ENCODE measurements at places on chromosomes 5 and 9.

DNA sequence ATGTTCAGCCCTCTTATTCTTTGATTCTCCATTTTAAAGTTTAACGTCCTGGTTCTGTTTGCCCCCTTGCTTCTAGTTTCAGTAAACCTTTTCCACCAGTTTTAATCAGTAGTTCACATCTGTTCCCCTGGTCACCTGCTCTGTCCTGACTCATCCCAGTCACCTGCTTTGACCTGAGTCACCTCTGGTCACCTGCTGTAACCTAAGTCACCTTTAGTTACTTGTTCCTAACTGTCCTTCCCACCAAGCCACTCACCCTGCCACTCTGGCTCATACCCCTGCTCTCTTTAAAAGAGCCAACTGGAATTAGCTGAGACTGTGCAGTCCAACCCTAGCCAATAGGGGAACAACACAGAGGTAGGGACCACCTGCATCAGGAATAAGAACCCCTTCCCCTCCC lies 43.0 kb downstream of the SEMA6A start:
- no peak for DNase-seq

DNA sequence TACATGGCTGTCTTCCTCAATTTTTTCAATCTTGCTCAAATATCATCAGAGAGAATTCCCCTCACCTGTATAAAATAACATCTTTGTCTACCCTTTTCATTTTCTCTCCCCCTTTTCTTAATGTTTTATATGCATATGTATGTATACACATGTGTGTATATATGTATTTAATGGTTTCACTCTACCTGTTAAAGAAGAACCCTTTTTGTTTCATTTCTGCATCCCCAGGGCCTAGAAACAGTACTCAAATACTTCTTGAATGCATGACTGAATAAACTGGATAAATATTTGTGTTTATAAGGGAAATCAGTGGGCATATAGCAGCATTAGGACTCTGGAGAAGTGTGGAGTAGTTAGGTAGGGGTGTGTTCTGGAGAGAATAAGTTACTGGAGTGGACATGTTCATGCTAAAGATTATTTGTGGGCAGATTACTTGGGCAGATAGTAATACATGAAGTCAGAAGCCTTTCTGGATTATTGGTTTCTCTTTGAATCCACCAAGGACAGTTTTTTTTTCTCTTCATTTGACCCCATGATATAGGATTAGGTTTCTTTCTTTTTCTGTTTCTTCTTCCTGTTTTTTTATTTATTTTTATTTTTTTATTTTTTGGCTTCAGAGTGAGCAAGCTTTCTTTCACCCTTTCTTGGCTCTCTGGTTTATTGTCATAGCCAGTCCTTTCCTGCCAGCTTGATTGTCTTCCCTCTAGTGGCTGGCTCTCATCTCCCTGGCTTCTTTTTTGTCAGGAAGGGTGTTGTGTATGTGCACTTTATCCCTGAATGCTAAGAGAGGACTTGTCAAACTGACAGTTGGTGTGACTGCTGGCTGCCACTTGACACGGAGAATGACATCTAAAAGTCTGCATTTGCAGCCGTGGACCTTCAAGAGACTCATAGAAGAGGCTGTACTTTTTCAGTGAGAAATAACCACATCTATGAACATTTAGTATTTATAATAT lies 89.3 kb downstream of the ZCCHC7 start:
- no peak for DNase-seq

DNA sequence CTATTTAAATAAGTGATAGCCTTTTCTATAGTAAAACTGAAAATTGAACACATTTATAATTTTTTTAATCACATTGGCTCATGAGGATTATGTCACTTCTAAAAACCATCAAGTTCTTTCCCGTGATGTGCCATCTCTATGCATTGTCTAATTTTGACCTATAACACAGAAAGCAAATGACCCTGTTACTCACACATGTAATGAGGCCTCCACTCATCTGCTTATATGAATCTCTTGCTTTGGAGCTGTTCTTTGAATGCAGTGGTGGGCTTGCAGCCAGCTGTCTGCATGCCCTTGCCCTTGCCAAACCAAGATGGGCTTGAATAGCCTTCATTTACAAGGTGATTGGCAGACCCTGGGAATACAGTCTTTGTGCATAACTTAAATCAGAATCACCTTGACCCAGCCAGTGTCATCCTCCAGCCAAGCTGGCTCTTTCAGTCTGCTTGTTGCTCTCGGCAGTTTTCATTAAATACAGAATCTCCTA lies 163.2 kb downstream of the TRIO start:
- no peak for DNase-seq

DNA sequence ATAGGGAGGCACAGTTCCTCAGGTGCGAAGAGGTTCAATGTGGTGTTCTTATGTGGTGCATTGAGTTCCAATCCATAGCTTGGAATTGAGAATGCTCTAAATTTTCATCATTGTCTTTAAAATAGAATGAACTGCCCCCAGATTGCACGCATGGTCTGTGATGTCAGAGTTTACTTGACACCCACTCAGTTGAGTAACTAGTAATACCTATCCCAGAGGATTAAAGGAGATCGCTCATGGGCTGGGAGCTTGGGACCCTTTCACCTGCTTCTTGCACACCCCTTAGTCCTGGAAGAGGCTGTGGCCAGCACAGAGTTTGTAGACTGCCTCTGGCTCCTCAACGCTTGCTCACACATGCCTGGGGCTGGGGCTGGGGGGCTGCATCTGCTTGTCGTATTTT lies 95.1 kb upstream of the OTULINL start:
- no peak for DNase-seq

DNA sequence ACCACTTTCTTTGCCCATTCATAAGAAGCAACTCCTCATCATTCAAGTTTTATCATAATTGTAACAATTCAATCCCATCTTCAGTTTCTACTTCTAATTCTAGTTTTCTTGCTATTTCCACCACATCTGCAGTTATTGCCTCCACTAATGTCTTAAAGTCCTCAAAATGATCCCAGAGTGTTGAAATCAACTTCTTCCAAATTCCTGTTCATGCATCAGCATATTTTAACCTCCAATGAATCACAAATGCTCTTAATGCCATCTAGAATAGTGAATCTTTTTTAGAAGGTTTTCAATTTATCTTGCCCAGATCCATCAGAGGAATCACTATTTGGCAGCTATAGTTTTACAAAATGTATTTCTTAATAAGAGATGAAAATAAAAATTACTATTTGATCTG lies 3.2 kb upstream of the SRP19 start:
- DNase-seq, result no peak

- peak; percentile 1 for DNase-seq
Observed at GRCh38 chr5:5066276-5067186, 73.6 kb upstream of the ADAMTS16 start.

DNA sequence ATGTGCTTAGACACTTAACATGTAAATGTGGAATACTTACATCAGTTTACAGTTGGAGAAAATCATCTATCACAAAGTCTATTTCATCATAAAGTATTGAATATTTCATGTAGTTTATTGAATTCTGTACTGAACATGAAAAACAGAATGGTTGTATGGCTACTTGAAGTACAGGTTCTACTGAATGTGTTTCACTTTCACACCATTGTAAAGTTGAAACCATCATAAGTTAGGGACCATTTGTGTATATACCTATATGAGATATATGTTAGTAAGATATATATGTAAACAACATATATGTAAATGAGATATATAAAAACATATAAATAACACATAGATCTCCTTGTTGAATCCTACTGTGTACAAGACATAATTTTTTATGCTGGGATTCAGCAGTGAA lies 63.0 kb upstream of the TAF11L2 start:
- no peak for DNase-seq

- DNase-seq, result no peak
Observed at GRCh38 chr9:122883125-122883524, 22.0 kb downstream of the RC3H2 start.

DNA sequence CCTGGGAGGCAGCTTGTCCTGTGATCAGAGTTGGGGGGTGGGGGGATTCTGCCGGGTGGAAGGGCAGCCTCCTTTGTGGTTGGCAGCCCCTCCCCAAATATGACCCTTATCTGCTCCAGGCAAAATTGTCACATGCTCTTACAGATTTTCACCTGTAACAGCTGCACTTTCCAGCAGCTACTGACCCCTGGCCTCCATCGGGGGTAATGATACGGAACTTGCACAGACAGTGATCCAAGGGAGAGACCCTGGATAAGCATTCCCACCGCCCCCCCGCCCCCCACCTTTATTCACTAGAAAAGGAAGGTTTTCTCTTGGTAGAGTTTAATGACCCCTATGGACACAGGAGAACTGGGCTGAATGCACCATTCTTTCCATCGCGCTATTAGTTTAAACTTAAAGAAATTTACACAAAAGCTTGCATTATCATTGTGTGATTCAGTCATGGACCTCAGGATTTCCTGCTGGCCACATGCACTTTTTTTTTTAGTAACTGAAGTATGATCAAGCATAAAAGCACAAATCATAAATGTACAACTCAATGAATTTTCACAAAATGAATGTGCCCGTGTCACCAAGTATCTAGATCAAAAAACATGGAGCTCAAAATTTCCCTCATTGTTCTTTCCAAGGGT lies 10.7 kb upstream of the ZBTB34 start:
- no peak for DNase-seq

DNA sequence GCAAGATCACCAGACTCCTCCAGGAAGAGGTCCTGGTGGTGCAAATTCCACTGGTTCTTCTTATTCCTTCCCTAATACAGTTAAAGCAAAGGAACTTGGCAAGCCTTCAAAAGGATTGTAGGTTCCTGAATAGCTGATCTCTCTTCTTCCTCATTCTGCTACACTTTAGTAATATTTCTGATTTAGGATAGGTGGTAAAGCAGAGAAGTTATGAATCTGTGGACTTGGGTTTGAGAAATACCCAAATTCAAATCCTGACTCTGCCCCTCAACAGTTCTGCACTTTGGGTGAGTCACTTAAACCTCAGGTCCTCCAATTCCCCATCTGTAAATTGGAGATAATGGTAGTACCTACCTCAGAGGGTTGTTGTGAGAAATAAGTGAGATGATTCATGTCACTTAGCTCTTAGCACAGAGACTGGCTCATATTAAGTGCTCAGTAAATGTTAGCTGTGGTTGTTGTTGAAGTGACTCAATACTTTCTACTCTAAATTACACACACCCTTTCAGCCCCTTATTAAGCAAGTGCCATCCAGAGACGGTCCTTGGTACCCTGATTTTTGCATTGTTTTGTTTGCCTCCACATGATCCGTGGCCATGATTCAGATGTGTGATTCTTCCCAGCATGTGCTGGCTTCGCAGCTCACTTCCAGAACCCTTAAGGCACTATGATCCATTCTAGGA lies 5.2 kb downstream of the SH3RF2 start:
- DNase-seq, result peak; percentile 42

- peak; percentile 33 for DNase-seq
Observed at GRCh38 chr5:33227746-33228145, 213.0 kb upstream of the TARS1 start.

DNA sequence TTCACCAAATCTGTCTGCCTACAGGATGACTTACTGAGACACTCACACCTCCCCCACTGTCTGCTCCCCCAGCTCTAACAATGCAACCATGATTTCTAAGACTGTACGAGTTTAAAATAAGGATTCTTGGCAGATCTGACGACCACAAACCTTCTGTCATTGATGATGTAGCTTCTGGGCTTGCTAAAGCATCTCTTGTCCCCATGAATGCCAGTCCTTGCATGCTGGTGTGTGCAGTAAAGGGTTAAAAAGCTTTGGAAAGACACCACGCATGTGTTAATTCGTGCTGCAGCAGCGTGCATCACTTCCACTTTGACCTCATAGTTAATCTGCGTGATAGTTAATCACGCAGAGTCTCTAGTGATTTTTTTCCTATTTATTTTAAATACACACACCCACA lies 411 bp upstream of the GABRG2 start:
- no peak for DNase-seq

- no peak for DNase-seq
Observed at GRCh38 chr5:86977808-86978207, 289.9 kb upstream of the RASA1 start.

DNA sequence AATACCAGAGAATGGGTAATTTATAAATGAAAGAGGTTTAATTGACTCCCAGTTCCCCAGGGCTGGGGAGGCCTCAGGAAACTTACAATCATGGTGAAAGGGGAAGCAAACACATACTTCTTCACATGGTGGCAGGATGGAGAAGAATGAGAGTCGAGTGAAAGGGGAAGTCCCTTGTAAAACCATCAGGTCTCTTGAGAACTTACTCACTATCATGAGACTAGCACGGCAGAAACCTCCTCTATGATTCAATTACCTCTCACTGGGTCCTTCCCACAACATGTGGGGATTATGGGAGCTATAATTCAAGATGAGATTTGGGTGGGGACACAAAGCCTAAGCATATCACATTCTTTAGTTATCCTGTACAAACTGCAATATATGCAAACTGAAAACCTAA lies 609.4 kb downstream of the MTRR start:
- DNase-seq, result no peak

- DNase-seq, result peak; percentile 39
Observed at GRCh38 chr5:16855485-16855884, 80.6 kb downstream of the MYO10 start.

DNA sequence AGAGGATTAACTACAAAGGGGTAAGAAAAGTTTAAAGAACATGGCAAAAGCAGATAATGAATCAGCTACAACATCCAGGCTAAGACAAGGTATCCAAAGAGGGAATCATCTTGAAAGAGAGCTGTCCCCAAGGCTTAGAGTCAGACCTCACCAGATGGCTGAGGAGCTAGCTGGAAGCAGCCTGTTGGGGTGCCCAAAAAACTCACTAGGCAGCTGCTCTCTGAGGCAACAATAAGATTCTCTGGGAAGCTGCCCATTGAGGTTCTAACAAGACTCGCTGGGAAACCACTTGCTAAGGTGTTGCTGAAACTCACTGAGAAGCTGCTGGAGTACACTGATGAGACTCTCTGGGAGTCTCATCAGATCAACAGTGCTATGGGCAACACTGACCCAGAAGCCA lies 185.2 kb downstream of the CETN3 start:
- DNase-seq, result no peak

DNA sequence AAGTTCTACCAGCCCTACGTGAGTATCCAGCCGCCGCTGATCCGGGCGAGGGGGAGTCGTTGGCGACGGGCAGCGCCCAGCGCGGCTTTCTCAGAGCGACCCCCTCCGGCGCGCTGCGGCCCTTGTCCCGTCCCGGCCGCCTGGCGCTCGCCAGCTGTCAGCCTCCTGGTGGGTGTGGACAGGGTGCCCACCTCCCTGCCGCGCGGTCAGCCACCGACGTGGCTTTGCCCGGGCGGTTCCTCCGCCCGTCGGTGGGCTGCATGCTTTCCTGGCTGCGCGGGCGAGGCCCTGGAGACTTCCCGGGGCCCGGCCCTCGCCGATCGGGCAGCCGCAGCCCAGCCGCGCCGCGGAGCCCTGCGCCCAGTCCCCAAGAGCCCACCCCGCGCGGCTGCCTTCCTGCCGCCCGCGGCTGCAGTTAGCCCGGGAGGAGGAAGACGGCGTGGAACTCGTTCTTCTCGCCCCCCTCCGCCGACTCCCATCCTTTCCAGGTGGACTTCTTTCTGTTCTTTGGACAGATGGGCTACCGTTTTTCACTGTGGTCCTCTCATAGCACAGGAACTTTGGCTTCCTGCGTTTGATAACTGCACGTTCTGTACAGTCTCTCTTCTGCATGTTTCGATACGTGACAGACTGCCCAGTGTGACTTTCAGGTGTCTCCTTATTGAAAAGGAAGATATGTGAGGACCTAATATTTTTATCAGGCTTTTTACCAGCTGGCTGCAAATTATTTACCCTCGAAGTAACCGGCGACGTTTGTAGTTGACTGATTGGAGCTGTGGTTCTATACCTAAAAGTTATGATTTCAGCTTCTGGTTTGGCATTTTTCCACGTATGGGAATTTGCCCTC lies 577 bp downstream of the AP3S1 start:
- DNase-seq, result peak; percentile 75

Data from fibroblast of skin of back (primary cell).